ENCODE measurements at places on chromosomes 5 and 9.
A peak's percentile ranks its signal among the peaks of the same experiment; 100 is the strongest.

DNA sequence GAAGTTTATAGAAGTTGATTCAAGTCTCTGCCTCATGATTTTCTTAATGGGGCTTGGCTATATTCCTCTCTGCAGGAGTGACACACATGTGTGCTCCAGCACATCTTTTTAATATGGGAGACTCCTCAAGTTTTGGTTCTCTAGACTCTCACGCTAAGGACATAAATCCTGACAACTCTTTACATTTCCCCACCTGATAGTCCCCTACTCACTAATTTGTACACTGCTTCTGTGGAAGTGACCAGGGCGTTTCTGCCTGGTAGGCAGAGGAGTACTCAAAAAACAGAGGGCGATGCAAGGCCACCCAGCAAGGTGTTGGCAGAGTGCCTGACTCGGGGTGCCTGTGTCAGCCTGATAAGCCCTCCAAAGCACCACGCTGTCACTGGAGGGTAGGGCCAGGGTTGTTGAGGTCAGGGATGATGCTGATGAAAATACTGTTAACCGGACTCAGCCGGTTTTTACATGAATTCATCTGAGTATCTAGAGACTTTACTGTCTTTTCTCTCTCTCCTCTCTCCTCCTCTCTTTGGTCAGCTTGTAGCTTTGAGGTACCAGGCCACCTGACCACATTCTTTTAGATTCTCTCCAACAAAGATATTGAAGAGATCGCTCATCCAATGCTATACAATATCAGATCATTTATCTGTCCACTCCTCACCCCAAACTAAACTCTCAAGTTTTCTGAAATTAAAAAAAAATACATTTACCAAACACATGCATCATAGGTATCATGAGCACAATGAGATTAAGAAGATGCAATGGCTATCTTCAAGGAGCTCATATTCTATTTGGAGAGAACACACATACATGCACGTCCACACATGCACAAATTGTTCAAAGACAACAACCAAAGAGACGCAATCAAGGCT is 205.2 kb downstream of the PIK3R1 start:
- peak; percentile 32 for DNase-seq

GRCh38 chr5:6775571-6775970 is 62.3 kb downstream of the TENT4A start:
- DNase-seq: no peak

DNA sequence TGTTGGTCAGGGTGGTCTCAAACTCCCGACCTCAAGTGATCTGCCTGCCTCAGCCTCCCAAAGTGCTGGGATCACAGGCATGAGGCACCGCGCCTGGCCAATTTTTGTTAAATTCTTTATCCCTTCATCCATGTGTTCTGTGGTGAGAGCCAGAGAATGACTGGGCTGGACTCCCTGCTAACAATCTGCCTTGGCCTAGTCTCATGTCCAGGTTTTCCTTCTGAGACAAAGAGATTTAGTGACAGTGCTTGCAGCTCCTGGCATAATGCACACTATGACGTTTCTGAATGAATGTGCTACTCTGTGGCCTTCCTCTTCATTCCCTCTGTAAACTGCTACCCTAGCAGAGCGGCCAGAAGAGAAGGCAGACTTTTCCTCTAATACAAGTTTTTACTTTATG is 79.3 kb downstream of the FOXD1 start:
- no peak for DNase-seq

DNA sequence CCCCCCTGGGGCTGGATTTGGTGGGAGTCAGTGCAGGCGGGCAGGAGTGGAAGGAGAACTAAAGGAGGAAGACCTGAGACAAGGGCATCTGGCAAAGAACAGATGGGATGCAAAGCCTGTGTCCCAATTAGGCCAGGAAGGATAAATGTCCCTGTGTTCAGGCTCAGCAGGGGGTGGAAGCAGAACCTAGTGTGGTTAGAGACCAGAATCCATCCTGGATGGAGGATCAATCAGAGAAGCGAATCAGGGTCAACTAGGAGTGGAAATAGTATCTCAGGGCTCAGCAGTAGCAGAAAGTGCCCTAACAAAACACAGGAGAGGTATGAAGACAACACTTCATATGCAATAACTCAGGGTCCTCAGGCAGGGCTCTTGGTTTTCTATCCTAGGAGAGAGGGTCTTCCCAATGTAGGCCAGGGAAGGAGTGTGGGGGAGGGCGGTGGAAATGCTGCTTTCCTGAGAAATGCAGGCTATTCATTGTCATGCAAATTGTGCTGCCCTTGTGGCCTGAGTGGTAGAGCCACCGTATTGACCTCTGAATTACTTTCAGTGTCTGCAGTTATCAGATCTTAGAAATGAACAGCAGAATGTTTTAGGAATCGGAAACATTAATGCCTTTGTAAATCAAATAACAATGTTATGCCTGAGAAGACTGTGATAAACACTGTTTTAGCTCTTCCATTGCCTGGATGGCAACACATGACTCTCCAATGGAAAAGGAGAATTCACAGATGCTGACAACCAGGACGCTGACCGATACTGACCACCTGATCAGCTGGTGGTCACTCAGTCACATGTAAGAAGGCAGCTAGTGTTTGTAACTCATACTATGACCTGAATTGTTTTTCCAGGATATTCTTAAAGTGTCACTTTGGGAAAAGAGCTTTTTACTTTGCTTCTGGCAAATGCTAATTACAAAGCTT is 323.6 kb downstream of the SEMA5A start:
- DNase-seq: no peak

DNA sequence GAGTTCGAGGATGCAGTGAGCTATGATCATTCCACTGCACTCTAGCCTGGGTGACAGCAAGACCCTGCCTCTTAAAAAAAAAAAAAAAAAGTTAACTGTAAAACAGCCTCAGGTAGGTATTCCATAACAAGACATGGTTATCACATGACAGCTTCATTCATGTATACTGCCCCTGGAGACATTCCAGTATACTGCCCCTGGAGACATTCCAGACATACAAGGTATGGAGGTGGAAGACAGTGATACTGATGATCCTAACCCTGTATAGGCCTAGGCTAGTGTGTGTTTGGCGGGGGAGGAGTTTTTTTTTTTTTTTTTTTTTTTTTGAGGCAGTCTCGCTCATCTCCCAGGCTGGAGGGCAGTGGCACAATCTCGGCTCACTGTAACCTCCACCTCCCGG is 105.5 kb downstream of the RICTOR start:
- DNase-seq: no peak

DNA sequence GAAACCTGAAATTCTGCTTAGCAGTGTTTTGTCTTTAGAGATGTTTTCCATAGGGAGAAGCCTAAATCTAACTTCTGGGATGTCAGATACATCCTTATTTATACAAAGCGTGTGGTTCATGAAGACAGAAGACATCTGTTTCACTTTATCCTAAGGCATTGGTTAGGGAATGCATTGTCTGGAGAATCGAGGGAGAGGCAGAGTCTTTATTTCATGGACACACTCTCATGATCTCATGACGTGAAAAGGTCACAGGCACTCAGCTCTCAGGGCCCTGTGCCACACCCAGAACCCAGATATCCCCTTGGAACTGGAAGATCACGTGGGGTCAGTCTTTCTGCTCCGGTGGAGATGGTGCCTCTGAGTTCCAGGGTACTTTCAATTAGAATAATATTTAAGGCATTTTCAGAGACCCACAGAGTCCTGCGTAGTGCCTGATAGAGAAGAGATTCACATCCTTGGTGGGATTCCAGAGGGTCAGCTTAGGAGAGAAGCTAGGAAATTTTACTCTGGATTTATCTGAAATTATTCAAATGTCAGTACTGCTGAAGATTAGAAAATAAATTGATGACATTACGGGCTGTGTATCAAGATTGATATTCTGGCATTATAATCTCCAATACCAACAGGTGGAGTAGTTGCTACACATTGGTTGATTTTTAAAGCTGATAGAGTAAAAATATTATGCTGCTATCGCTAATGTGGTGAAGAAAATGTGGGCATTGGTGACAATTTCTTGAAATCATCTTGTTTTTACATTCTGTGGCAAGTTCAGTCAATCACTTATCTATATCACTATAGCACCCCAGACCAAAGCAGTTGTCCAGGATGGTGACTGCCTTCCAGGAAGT is 378.3 kb downstream of the MTRR start:
- no peak for DNase-seq

- DNase-seq: no peak
Observed at GRCh38 chr5:21809611-21810010, 1043.5 kb downstream of the CDH12 start.

DNA sequence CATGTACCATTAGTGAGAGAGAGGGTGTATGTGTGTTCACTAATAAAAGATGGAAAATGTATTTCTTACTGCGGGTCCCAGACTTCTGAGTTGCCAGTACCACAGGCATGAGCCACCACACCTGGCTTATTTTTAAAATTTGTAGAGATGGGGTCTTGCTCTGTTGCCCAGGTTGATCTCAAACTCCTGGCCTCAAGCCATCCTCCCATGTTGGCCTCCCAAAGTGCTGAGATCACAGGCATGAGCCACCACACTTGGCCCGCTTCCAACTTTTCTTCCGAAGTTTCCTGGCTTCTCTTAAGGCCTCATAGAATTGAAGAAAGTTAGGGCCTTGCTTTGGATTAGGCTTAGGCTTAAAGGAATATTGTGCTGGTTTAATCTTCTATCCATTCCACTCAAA is 40.4 kb upstream of the F2RL2 start:
- no peak for DNase-seq

GRCh38 chr5:14429101-14430050 is 152.2 kb upstream of the OTULINL start:
- peak; percentile 10 for DNase-seq

DNA sequence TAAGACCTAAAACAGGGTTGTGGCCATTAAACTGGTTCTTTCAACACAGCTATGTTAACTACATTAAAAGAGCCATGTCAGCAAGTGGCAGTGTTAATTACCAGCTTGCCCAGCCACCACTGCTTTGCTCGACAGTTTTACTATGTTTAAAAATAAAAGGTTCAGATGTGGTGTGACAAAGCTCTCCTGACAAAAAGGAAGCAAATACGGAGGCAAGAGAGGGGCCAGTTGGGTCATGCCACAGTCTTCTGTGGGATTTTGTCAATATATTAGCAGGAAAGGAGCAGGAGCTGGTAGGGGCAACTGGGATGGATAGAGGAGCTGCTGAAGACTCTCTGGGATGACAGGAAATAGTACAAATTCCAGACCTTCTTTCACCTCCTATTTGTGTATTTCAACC is 113.5 kb upstream of the PCA3 start:
- DNase-seq: no peak

DNA sequence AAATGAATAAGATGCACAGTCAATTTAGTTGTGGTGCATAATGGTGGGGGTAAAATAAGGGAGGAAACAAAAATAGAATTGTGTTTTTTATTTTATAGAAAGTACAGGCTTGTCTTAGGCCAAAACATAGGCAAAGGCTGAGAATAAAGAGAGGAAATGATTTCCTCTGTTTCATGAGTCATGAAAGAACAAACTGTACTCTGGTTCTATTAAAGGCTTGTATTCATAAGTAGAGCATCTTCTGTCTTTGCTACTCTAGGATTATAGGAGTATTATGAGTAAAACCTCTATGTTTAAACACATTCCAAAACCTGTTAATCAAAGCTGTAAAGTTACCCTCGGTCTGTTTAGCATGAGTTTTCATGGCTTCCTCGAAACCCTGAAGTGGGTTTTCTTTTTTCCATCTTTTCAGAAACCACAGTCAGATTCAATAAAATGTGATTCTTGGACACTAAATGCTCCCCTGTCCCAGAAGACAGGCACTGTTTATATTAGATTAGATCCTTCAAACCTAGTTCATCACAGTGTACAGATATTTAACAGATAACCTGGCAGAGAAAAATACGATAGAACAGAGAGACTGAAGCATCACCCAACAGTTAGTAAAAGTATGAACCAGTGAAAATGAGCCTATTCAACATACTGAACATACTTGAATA is 473.9 kb upstream of the CYLC2 start:
- no peak for DNase-seq

DNA sequence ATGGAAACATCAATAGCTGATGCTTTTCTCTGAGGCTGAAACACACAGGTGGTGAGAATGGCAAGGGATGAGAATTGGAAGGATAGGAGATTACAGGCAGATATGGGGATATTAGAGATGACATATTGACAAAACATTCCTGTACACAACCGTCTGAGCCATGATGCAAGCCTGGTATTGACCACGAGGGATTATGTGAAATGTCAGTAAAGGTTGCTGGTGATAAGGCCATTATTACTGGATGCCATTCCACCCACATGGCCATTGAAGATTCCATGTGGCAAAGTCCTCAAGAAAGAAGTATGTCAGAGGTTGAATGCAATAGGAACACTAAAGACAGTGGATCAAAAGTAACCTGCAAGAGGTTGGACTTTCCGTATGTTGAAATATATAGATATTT is 15.7 kb downstream of the GRAMD2B start:
- no peak for DNase-seq

- no peak for DNase-seq
Observed at GRCh38 chr5:52735139-52735538, 52.6 kb upstream of the ITGA1 start.

- no peak for DNase-seq
Observed at GRCh38 chr5:135289651-135290050, 109.4 kb downstream of the MACROH2A1 start.

- DNase-seq: no peak
Observed at GRCh38 chr5:127820910-127821553, 117.8 kb downstream of the CCDC192 start.

DNA sequence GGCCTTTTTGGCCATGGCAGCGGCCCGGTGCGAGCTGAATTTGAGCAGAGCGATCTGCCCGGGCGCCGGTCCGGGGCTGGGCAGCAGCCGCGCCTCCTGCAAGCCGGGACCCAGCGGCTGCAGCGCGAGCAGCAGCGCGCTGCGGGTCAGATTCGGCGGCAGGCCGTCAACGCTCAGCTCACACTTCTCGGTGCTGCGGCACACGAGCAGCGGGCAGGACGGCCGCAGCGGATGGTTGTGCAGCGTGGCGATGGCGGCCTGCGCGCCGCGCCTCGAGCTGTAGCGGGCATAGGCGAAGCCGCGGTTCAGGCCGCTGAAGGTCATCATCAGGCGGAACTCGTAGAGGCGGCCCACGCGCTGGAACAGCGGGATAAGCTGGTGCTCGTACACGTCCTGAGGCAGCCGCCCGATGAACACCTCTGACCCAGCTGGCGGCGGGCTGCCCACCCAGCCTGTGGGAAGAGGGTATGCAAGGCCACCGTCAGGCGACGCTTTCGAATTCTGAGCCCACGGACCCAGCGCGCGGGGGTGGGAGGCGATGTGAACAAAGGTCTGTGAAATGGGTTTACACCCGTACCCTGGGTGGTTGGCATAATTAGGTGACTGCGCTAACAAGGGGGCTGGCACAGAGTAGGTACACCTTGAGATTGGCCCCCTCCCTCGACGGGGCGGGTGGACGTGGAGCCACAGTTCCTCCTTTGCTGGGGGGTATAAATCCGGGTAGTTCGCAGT is 755 bp downstream of the DND1 start:
- DNase-seq: no peak

DNA sequence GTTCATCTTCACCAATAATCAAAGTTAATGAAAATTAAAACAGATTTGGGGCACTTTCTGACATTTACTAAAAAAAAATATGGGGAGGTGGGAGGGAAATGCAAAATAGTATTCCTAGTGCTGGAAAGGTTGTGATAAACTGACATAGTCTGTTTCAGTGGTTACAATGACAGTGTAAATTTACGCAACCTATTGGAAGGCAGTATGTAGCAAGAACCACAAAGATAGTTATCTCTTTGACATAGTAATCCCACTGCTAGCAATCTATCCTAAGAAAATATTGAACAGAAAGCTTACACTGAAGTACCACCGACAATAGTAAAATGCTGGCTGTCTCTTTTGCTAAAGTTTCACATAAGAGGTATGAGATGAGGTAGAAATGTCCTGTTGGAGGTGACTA is 15.1 kb upstream of the EPB41L4B start:
- no peak for DNase-seq

GRCh38 chr9:97918611-97919010 is 3.7 kb downstream of the TRMO start:
- no peak for DNase-seq

- DNase-seq: no peak
Observed at GRCh38 chr9:74035786-74036185, 461.3 kb upstream of the RORB start.

All from lower leg skin (tissue), 4 donors.